G401 (cell line): ENCODE measurements at places on chromosomes 7 and 10.

DNA sequence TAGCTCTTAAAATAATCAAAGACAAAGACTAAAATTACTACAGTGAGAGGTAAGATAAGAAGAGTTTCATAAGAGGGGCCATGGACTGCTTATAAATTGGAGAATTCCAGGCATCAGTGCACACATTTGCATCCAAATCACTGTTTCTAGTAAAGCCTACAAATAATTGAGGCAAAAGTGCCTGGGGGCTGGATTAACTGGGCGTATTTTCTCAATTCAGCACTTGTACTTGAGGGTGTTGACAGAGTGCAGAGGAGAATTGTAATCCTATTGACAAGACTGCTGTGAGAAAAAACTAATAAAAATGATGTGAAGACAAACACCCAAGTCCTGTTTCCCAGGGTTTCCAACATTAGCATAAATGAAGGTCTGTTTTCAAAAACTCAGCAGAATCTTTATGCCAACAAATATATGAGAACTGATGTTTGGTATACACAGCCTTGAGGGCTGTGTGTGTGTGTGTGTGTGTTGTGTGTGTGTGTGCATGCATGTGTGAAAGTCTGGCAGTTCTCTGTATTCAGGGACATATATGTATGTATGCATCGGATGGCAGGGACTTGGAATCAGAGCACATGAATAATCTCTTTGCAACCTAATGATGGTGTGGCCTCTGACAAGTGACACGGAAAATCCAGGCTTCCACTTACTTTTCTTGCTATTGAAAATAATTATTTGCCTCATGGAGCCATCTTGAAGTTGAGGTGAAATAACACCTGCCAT is 182.1 kb upstream of the CDC14C start:
- DNase-seq = no peak

DNA sequence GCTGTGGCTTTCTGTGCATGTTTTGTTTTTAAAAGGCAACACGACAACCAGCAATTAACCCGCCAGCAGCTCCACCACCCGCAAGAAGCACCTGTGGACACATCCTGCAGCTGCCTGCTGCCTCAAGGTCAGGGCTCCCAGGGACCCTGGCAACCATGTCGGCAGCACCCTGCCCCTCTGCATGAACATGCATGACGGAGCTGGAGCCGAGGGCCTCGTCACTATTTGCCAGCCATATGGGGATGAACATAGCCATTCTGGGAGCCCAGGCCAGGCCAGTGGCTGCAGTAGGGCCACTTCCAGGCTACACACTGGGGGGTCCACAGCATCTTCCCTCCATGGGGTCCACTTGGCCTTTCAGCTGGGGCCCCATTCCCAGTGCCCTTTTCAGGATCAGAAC is 52.9 kb downstream of the CAMK2B start:
- DNase-seq = no peak

DNA sequence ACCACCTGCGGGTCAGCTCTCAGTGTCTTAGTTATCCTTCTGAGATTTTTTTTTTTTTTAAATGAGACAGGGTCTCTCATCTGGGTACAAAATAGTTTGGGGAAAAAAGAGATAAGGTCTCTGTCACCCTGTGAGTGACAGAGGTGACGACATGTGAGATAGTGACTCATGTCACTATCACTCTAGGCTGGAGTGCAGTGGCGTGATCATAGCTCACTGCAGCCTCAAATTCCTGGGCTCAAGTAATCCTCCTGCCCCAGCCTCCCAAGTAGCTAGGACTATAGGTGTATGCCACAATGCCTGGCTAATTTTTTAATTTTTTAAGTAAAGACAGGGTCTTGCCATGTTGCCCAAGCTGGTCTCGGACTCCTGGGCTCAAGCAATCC is 10.4 kb downstream of the BLVRA start:
- DNase-seq = no peak

- DNase-seq = no peak
These were observed 6.2 kb upstream of the IFIT2 start for GRCh38 chr10:89295597-89295996.
